ENCODE measurements at places on chromosomes 11 and 22. TPM values are rescaled to one million over a fixed set of nuclear protein-coding genes. Genes with fewer than 3 reads are reported as not detected.

GRCh38 chr11:66044757-66045156 lies 4.2 kb downstream of the GAL3ST3 start:
- no peak overlapping the region for H3K4me3 ChIP-seq
- H3K27ac ChIP-seq, result no peak overlapping the region
- peaks cover 3% of the 10 kb centered on the region for H3K4me1 ChIP-seq
- no peaks in the 10 kb centered on the region for H3K36me3 ChIP-seq

- H3K36me3 ChIP-seq, result no peaks in the 10 kb centered on the region
- no peak for DNase-seq
- H3K27ac ChIP-seq, result no peak within 1 kb of the TSS
- H3K4me1 ChIP-seq, result no peaks in the 10 kb centered on the region
- no peaks in the 10 kb centered on the region for H3K27me3 ChIP-seq
Measured at GRCh38 chr11:113904379-113905101, at the start of gene HTR3B. HTR3B (plus strand) TSS chr11:113904796; CDS start chr11:113904934, 138 bp downstream.

DNA sequence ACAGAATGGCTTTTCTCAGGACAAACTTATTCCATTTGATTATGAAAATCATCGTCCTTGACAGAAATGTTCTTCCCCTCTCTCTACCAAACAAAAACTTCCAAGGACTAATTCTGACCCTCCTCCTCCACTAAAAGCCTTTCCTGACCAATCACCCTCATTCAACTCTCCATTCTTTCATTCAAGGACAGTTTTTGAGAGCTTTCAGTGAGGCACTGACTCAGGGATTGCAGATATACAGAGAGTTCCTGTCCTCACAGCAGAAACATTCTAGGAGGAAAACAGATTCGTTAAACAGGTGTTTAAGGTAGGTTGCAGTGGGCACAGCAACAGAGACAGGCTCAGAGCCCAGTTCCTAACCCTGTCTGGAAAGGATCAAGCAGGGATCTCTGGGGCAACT lies 41.5 kb downstream of the OR4D9 start:
- no peaks in the 10 kb centered on the region for H3K27me3 ChIP-seq
- H3K27ac ChIP-seq, result no peak overlapping the region
- no peaks in the 10 kb centered on the region for H3K36me3 ChIP-seq
- H3K4me1 ChIP-seq, result peaks cover 13% of the 10 kb centered on the region

DNA sequence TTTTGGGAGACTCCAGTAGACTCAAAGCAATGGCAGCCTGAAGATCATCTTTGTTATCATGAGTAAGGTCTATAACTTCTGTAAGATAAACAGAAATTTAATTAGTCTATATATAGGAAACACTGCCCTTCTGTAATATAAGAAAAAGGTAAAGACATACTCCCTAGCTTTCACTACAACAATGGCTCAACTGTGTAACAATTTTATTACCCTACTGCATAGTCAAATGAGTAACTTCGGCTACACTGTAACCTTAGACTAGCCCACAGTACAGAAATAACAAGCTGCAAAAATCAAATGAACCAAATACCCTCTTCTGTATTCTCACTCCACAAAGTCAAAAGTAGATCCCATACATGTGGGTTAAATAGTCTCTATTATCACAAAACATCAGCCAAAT lies 33.7 kb downstream of the USP28 start:
- peaks cover 16% of the 10 kb centered on the region for H3K36me3 ChIP-seq
- no peaks in the 10 kb centered on the region for H3K27me3 ChIP-seq
- H3K4me3 ChIP-seq, result no peak overlapping the region
- no peak for DNase-seq
- no peak overlapping the region for H3K27ac ChIP-seq
- no peaks in the 10 kb centered on the region for H3K4me1 ChIP-seq

DNA sequence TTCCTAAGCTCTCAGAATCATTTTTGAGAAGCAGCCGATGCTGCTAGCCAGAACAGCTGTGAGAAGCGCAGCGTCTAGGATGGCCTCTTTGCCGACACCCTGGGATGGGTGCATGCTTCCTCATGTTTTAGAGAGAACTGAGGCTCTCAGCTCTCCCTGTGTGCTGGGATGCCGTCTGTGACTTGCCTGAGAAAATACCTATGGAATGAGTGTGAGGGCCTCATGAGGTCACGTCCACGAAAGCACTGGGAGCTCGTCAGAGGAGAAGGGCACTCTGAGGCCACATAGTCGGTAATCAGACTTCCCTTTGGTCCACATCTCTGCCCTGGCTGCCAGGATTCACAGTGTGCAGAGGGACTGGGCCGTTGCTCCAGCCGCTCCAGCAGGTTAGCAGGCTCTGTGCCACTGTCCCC lies 54.7 kb downstream of the MICAL3 start:
- no peak overlapping the region for H3K4me3 ChIP-seq
- DNase-seq, result peak; percentile 64
- no peaks in the 10 kb centered on the region for H3K27me3 ChIP-seq
- H3K36me3 ChIP-seq, result no peaks in the 10 kb centered on the region

RBX1 gene
- 55.8 TPM for total RNA-seq

DNA sequence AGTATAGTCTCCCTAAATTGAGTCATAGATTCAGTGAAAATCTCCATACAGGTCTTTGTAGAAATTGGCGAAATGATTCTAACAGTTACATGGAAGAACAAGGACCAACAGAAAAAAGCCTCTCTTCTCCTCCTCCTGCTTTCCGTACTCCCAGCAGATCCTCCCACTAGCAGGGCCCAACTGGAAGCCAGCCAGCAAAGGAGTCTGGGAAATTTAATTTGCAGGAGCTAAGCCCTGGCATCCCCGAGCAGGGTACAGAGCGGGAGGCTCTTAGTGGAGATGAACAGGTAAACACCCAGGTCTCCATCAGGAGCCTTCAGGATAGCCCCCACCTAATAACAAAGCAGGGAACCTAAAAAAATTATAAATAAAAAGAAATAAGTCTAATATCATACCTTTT lies 1473.8 kb downstream of the TBC1D22A start:
- no peaks in the 10 kb centered on the region for H3K4me1 ChIP-seq
- no peak overlapping the region for H3K27ac ChIP-seq

Measured in lung (tissue), 17 donors.